H4 (cell line): ENCODE measurements at places on chromosomes 2 and 18. TPM values are rescaled to one million over a fixed set of nuclear protein-coding genes. Genes with fewer than 3 reads are reported as not detected.
A peak's percentile ranks its signal among the peaks of the same experiment; 100 is the strongest.

The SLC9A4 gene
- not detected in 2 replicates for total RNA-seq

DNA sequence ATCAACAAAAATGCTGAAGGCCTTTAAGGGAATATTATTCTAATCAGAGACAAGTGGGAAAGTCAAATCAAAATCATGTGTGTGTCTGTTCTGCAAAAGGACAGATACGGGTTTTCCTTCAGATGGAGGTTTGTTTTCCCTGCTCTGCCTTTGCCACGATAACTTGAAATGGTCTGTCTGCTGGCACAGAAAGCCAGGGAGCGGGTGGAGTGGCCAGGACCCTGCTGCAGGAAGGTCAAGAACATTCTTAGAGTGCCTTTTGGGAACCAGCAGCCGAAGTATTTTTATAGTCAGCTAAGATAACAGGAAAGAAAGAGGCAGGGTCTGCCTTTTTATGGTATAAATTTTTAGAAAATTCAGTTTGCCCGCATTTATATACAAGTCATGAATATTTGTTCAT, 234.2 kb downstream of the LTBP1 start:
- no peak for DNase-seq

- no peak for DNase-seq
Observed at GRCh38 chr2:177281400-177282180, 17.1 kb upstream of the NFE2L2 start.

DNA sequence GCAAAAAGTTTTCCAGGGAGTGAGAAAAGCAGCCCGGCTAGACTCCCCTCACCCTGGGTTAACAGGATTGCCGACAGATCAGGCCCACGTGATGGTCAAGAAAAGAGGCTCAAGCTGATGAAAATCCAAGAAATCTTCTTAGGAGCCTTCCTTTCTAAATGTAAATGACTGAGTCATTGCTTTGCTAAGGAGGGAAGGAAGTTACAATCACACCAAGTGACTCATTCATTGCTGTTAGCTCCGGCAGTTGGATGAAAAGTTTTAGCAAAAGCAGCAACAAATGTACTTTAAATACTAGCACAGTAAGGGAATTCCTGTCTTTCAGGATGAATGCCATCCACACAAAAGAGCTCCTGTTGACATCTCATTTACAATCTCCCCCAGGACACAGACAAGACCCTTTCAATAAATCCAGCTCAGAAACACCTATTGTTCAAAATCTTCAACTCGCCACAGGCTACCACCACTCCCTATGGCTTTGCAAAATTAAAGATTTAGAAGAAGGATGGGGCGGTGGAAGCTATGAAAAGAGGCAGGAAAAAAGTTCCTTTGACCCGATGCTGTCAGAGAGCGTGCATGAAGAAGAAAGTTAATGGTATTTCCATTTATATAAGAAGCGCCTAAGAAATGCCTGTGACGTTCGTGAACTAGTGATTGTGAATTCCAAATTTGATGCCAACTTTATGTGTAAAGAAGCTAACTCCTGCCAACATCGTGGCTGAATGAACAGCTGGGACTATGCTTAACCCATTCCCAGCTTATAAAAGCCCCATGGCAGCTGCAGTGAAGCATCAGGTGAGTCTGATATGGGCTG, 153.7 kb downstream of the TGIF1 start:
- DNase-seq, result peak; percentile 97

DNA sequence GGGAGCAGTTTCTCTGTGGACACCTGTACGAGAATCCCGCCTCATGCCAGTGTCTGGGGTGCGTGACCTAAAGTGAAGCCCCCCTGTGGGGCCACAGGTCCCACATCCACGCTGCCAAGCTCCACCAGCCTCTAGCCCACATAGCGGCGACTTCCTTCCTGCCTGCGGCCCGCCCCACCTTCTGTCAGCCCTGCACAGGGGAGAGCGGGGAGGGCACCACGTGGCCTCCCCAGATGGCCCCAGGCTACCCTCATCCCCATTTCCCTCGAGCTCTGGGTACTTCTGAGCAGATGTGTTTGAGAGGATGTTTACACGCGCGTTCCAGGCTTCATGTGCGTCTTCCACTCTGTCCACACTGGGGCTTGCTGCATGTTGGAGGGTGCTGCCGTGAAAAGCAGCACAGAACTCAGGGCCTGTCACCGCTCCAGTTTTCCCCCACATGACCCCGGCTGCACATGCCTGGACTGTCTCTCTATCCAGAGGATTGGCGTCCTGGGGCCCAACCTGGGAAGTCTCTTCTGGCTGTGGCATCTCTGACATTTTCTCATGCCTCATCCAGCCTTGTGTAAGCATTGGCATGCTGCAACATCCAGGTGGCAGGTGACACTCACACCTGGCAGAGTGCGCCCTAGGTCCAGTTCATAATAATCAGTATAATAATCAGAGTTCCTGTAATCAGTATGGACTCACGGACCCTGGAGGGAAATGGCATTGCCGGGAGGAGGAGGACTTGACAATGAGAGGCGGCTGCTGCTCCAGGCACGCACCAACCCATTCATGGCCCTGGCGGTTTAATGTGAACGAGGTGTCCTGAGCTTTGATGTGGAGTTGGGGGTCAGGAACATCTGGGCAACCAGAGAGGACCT, 146.3 kb upstream of the TWIST2 start:
- DNase-seq, result no peak

The SLC11A1 gene
- 0.04 and 0.10 TPM in 2 replicates for total RNA-seq

The TUBB6 gene
- 126 TPM in 2 replicates for total RNA-seq

GRCh38 chr2:217837530-217837929, 165.3 kb downstream of the TNS1 start:
- DNase-seq, result no peak

DNA sequence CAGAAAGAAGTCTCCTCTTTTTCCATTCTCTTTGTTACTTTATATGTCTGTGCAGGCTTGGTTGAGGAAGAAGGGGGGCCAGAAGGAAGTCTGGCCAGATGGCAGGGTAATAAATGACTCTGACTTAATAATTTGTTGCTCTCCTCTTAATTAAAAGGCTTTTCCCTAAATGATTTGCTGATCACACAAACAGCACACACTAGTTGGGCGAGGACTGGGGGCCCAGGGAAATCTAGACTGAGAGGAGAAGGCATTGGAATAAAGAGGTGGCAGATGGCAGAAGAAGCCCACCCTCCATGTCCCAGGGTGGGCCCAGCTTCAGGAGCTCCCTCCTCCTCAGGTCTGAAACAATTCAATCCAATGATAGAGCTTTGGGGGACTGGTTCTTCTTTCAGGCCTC, 12.7 kb upstream of the SMARCAL1 start:
- DNase-seq, result no peak

DNA sequence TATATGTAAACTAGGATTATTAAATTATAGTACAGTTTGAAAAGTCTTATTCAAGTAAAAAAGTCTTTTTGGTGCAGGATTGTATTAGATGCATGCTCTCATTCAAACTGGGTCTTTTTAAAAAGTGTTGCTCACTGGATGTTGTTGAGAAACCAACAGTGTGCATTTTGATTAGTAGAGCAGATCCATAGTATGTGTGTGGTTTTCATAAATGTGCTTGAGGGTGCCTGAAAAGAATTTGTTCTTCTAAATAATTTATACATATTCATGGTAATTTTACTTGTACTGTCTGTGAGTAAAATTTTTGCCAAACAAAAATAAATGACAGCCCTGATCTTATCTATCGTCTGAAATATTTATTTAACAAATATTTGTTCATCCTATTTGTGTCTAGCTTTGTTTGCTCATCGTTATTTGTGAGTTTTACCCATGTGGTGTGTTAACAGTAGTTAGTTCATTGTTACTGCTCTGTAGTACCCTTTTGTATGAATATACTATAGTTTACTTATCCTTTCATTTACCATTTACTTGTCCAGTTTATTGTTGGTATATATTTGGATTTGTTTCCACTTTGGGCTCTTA, 50.4 kb downstream of the PTPN4 start:
- DNase-seq, result no peak
